HepG2 (cell line): ENCODE measurements at places on chromosomes 6 and 20. TPM values are rescaled to one million over a fixed set of nuclear protein-coding genes. Genes with fewer than 3 reads are reported as not detected.

DNA sequence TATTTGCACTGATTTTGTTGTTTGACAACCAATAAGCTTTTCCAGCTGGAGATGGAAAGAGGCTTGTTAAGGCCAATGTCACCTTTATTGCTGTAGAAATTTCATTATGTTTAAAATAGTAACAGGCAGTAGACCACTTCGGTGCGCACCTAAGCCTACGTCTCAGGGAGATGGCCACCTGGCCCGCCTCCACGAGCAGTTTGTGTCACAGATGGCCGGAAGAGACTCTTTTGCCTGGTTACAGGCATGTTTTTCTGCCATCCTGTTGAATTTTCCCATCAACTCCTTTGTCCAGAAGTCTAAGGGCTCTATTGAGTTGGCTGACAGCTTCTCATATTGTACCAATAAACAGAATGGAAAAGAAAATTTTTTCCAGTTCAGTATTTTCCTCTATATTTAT lies 51.0 kb downstream of the SLC9A8 start:
- no peak for DNase-seq

DNA sequence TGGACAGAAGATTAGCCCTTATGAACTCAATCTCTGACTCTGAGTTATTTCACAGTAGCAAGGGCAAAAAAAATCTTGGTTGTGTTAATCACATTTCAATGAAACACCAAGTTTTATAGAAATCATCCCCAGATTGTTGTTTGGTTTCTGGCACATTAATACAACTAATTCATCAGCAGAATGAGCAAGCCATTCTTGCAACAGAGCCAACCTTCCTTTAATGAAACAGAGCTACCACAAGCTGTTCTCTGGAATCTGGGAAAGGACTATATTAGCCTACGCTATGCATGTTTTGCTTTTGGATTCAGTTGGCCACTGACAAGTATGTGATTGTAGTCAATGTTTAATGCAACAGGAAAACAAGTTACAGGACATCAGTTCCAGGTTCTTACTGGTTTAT lies 13.8 kb upstream of the POPDC3 start:
- no peak for DNase-seq

- no peak for DNase-seq
Observed at GRCh38 chr6:90086517-90086916, 192.2 kb downstream of the GJA10 start.

DNA sequence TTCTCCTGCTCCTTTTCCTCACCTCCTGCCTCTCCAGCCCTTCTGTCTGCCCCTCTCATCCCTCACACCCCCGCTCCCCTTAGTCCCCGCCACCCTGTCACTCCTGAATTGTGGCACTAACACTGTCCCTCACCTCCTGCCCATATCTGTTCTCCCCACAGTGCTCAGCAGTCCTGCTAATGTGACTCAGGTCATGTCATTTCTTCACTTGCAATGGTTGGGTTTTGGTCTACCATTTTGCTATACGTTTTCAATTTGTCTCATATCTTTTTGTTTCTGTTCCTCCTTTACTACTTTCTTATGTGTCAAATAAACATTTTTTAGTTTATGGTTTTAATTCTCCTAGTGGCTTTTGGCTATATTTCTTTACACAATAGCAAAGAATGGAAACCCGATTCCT lies 1.3 kb upstream of the HLA-B start:
- DNase-seq = no peak

DNA sequence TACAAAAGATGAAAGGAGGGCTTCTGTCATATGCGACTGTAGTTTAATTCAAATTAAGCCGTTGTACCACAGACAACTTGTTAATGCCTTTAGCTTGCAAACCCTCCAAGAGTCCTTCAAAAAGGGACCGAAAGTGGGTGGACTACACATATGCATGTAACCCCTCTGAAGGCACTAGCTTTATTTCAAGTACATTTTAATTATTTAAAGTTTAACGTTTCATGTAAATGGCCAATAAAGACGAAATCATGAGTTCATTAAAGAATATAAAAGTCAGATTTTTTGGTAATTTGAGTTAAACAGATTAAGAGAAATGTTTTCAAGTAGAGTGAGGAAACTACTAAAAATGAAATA lies 12.8 kb downstream of the PRDM13 start:
- no peak for DNase-seq

DNA sequence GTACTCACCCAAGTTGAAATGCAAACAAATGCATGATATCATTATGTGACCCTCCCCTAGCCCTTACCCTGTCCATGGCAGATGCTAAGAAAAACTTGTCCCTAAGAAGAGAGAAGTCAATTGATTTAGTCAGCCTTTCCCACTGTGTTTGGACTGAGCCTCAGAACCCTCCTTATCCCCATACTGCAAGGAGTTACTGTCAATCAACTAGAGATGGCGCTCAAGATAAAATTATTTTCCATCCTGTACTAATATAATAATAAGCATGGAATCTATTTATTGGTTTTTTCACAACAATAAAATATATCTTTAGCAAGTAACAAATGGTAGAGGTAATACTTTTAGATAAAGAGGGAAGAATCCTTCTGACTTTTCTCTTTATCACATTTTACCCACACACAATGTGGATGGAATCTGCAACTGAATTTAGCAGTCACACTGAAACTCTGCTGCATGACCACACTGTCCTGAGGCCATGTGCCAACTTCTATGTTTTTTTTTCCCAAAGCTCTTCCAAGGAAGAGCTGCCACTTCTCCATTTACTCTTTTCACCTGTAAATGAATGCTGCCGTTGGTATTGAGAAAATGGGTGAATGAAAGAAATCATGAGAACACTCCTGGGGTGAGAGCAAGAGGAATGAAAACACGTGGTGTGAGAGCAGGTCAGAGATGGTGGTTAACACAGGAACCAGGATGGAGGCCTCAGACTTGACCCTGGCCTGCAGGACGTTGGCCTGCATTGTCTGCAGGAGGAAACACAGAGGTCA lies 10.5 kb downstream of the NT5E start:
- DNase-seq = no peak

- no peak for DNase-seq
Observed at GRCh38 chr6:158798311-158798710, 20.9 kb downstream of the EZR start.

- DNase-seq = no peak
Observed at GRCh38 chr20:13857304-13857703, 72.5 kb downstream of the NDUFAF5 start.

GRCh38 chr6:25829375-25829774 lies 2.5 kb downstream of the SLC17A1 start:
- DNase-seq = no peak

- no peak for DNase-seq
Observed at GRCh38 chr6:27275025-27275956, 27.8 kb downstream of the PRSS16 start.

DNA sequence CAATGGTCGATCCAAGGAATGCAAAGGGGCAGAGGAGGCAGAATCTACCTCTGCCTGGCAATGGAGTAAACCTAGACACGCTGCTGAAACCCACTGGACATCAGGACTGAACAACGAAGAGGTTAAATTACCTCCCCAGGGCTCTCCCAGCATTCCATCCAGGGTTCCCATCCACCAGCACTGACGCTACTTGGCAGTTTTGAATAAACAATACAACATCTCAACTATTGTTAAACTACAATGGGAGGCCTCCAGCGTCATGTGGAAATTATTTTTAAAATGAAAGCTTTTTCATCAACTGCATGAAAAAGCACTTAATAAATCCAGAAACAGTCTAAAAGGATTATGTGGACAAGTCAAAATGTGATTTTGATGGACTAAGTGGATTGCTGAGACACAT lies 96.8 kb upstream of the NHSL1 start:
- DNase-seq = no peak

DNA sequence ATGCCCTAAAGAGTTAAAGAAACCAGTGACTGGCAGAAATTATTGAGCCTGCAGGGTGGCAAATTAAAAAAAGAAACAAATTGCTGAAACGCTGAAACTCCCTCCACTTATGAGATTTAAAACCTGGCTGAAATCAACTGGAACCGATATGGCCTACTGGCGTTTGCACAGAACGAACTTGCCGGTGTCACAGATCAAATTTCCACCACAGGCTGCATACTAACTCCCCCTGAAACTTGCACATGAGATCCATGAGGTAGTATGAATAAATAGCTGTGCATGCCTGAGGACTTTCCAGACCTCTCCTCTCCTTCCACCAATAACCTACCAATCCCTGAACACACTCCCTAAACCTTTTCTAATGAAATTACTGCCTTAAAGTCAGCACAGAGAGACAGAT lies 150.4 kb downstream of the RNGTT start:
- DNase-seq = no peak

- DNase-seq = no peak
Observed at GRCh38 chr6:90072935-90073464, 178.7 kb downstream of the GJA10 start.

DNA sequence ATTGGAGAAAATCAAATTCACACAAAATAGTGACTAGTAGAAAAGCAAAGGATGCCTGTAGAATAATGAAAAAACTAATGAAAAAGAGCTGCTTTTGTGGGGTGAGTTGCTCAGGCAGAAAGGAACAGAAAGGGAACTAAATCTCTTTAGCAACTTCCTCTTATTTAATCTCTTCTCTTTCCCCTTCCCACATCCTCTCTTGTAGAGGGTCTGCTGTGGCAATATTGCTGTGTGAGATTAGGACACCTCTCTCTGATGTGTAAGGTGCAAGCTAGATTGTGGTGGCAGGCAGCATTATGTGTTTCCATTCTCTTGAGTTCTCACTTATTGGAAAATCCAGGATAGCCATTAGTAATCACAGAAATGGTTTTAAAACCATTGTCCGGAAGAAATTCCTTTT lies 49.7 kb downstream of the SYNE1 start:
- no peak for DNase-seq

DNA sequence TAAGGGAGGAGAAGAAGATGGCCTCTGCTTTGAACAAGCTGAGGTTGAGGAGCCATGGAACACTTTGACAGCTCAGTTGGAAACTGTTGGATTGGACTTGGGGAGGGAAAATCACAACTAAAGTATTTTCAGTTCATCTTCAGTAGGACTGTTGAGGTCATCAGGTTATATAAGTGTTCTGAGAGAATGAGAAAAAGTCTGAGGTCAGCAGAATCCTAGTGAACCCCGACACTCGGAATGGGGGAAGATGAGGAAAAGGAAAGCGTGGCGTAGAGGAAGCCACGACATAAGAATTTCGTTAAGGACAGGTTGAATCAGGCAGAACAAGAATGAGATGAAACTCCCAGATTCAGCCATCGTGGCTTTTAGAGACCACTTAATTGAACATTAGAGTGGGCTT lies 4.0 kb upstream of the TRAM2 start:
- no peak for DNase-seq

DNA sequence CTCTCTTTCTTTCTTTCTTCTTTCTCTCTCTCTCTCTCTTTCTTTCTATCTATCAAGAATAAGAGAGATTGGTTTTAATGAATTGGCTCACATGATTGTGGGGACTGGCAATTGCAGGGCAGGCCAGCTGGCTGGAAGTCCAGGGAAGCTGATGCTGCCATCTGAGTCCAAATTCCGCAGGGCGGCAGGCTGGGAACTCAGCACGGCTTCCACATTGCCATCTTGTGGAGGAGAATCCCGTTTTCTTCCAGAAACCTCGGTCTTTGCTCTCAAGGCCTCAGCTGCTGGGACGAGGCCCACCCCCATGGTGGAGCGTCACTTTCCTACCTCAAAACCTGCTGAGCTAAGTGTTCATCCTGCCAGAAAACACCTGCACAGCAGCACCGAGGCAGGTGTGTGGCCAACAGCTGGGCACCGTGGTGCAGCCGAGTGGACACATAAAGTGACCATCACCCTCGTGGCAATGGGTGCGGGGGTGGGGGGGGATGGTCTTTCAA lies 58.8 kb upstream of the SLCO4A1 start:
- DNase-seq = no peak

- no peak for DNase-seq
Observed at GRCh38 chr6:68994521-68994920, 359.4 kb downstream of the ADGRB3 start.

DNA sequence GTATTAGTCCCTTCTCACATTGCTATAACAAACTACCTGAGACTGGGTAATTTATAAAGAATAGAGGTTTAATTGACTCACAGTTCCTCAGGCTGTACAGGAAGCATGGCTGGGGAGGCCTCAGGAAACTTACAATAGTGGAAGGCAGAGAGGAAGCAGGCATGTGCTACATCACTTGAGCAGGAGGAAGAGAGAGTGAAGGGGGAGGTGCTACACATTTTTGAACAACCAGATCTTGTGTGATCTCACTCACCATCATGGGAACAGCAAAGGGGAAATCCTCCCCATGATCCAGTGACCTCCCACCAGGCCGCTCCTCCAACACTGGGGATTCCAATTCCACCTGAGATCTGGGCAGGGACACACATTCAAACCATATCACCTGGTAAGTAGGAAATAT lies 630.6 kb downstream of the QKI start:
- DNase-seq = no peak

- DNase-seq = no peak
Observed at GRCh38 chr6:110786271-110786670, 29.0 kb downstream of the CDK19 start.

EMILIN3 gene
- 0.14 and 0.29 TPM in 2 replicates for total RNA-seq

IMPG1 gene
- not detected in 2 replicates for total RNA-seq

WFDC12 gene
- total RNA-seq = not detected in 2 replicates

HTR1E gene
- total RNA-seq = not detected in 2 replicates

RAET1L gene
- total RNA-seq = not detected in 2 replicates

GRM1 gene
- total RNA-seq = 0.09 TPM in 1 of 2 replicates, not detected in the other

ZNF322 gene
- total RNA-seq = 22.8 and 35.0 TPM in 2 replicates

KHDC1L gene
- total RNA-seq = not detected in 2 replicates

SLC32A1 gene
- not detected in 2 replicates for total RNA-seq
